H1 (cell line): ENCODE measurements at places on chromosomes 3 and 15. TPM values are rescaled to one million over a fixed set of nuclear protein-coding genes. Genes with fewer than 3 reads are reported as not detected.
A peak's percentile ranks its signal among the peaks of the same experiment; 100 is the strongest.

GRCh38 chr15:69609176-69609575, 156.6 kb downstream of the RPLP1 start:
- no peak for DNase-seq

- no peak for DNase-seq
Measured at GRCh38 chr15:58459045-58459444, 27.3 kb downstream of the LIPC start.

- DNase-seq = no peak
Measured at GRCh38 chr3:99186016-99186415, 284.5 kb upstream of the DCBLD2 start.

DNA sequence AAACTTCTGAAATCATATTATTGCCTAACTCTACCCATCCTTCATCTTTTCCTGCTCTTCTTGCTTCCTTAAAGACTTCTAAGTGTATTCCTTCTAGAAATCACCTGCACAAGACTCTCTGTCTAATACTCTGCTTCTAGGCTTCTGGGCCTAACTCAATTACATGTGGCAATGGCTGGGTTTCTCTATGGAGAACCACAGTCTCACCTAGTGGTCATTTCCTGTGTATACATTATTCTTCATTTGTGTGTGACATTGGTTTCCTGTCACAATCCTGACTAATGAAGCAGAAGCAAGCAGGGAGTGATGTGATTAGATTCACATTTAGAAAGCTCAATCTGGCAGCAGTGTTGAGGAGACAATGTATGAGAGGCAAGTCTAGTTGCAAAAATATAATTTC, 16.9 kb upstream of the CLDN1 start:
- DNase-seq = no peak

DNA sequence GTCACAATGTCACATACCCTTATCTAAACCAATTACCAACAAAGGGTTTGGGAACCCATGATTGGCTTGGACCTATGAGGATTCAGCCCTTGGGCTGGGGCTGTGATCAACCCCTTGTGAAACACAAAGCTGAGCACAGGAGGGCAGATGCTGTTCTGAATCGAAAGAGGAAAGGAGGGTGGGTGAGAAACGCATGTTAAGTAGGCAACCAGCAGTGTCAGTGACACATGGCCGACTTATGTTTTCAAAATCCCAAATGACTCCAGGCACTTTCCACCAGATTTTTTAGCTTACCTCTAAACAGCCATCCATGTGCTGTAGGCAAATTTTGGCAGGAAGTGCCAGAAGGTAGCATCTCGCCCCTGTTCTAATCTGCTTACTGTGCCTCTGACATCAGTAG, 34.1 kb upstream of the KLHL25 start:
- no peak for DNase-seq

- no peak for DNase-seq
Measured at GRCh38 chr3:188867691-188868265, 304.0 kb upstream of the TPRG1 start.

DNA sequence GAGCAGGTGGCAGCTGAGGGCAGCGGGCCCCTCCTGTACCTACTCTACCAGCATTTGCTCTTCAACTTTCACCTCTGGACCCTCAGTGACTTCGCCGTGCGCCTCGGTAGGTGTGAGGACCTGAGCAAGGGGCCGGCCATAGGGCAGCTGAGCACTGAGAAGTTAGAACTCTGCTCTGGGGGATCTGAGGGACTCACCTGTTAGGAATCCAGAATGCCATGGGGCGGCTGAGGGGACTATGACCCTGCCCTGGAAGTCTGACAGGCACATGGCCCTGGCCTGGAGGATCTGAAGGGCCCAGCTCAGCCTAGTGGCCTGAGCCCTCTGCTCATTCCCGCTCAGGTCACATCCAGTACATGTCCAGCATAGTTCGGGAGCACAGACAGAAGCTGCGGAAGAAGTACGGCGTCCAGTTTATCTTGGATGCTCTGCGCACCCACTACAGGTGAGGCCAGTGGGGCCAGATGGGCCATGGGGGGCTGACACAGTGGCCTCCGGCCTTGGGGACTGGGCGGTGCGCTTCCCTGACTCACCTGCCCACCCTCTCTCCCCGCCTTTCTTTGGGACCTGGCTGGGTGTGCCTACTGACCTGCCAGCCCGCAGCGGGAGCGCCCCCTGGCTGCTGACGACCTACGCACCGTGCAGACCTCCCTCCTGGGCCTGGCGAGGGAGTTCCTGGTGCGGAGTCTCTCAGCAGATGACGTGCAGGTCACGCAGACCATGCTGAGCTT, 18.8 kb downstream of the NBEAL2 start:
- DNase-seq = peak; percentile 74

GRCh38 chr15:101198800-101199199, 53.0 kb downstream of the CHSY1 start:
- no peak for DNase-seq

- DNase-seq = no peak
Measured at GRCh38 chr15:25812073-25812472, 51.1 kb downstream of the ATP10A start.

The TICRR gene
- 13.1 and 15.9 TPM in 2 replicates for polyA plus RNA-seq

The CLDN16 gene
- 0.02 TPM in 1 of 2 replicates, not detected in the other for polyA plus RNA-seq

The PLA1A gene
- not detected in 2 replicates for polyA plus RNA-seq
